Endothelial cell (in vitro differentiated cells): ENCODE measurements at places on chromosomes 11 and 22. TPM values are rescaled to one million over a fixed set of nuclear protein-coding genes. Genes with fewer than 3 reads are reported as not detected.

TLCD5 gene
- total RNA-seq: 15.2 TPM

ABCG4 gene
- 0.10 TPM for total RNA-seq

DBX1 gene
- total RNA-seq: not detected

DNA sequence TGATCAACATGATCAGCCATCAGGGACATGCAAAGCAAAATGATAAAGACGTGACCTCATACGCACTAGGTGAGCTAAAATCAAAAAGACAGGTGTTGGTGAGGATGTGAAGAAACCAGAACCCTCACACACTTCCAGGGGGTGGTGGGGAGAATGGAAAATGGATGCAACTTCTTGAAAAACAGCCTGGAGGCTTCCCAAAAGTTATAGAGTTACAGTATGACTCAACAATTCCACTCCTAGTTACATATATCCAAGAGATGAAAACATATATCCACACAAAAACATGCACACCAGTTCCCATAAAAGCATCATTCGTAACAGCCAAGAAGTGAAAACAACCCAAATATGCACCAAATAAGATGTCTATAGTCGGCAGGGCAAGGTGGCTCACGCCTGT lies 42.1 kb upstream of the APLNR start:
- DNase-seq: no peak

- DNase-seq: no peak
Observed at GRCh38 chr11:132158696-132159095, 788.3 kb downstream of the NTM start.

DNA sequence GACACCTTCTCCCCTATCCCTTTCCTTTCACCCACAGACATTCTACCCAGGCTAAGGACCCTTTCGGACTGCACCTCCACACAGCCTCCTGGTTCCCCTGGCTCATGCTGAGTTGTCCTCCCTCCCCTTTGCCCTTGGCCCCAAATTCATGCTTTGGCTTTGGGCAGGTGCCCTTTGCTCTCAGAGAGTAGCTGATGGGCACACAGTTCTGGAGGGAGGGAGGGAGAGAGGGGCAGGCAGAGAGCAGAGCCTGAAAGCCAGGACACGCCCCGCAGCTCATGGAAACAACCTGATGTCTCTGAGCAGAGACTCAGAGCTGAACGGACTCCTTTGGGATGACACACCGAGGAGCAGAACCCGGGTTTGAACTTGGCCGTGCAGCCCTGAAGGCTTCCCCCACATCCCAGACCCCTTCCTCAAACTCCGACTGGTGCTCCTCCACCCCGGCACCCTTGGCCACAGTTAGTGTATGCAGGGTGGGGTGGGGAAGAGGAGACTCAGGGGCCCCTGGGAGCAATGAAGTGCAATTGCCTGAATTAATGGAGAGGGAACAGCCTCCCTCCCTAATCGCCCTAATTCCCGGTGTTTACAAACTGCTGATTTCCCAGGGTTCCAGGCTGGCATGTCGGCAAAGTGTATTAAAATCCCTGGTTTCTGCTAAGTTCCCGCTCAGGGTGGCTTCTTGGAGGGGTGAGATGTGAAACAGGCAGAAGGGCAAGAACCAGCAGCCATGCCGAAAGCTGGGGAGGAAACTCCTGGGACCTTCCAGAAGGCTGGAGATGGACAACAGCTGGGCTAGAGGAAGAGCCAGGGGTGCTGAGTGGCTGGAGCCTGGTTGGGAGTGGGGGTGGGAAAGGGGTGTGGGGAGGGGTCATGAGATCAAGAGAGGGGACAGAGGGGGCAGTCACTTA lies 71.2 kb upstream of the SHISAL1 start:
- DNase-seq: no peak
